ENCODE measurements at places on chromosomes 3 and 15.

- no peak for DNase-seq
These were observed 224.4 kb upstream of the STRIT1 start for GRCh38 chr3:155517903-155518302.

DNA sequence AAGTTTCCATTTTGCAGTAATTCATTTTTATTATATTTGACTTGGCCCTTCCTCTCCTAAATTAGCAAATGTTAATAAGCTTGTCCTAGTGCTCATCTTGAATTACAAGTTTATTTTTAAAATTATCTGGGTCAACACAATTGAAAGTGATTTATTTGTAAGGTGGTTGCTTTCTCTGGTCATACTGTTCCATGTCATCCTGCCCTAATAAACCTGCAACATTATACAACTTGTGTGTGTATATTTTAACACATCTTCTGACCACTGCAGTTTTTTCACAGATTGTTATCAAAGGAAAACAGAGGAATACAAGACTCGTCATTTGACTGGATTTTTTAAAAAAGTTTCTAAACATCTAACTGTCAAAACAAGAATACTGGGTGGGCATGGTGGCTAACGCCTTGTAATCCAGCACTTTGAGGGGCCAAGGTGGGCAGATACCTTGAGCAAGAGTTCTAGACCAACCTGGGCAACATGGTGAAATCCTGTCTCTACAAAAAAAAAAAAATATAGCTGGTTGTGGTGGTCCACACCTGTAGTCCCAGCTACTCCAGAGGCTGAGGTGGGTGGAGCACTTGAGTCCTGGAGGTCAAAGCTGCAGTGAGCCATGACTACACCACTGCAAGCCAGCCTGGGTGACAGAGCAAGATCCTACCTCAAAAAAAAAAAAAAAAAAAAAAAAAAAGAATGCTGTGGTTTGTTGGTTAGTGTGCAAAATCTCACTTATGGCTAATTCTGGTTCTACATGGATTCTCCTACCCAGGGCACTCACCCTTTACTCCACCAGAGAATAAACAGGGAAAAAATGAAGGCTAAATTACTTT, 5.0 kb upstream of the LRRFIP2 start:
- no peak for DNase-seq

DNA sequence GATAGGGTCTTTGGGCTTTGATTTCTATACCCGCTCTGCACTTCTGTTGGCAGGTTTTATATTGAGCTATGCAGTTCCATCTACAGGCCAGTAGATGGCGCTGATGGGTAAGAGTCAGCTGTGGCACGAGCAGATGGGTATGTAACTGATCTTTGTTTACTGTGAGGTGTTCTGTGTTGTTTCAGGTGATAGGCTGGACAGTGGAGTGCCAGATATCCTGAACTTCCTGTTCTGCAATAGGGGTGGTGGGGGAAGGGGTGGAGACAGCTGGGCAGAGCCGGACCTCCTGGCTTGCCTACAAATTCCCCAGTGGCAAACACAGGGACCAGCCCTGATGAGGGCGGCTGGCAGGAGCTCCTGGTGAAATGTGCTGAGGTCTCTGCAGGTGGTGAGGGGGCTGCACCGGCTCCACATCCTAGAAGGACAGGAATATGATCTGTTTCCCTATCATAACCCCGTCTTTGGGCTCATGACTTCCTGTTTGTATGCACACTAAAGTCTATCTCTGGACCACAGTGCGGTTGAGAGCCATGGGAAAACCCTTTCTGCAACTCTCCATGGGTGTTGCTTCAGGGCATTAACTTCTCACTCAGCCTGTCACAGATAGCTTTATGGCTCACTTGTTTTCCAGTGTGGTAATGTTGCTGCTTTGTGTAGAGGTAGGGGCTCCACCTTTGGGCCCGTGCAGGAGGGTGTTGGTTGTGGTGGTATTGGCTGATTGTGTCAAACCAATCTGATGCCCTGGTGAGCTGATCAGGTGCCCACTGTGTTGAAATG, 13.4 kb upstream of the FAM98B start:
- DNase-seq, result peak; percentile 12

DNA sequence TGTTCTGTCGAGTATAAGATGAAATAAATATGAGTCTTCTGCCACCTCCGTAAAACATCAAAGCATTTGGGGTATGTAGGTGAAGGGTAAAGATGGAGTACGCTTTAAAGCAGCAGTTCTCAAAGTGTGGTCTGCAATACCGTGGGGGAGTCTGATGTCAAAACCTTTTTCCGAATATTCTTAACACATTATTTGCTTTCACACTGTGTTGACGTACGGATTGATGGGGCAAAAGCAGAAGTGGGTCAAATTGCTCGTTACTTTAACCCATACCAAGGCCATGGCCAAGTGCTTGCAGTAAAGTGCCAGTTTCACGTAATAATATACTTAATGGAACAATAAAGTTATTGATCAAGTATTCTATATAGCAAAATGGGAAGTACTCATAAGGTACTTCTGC, 36.3 kb downstream of the PAK2 start:
- no peak for DNase-seq

DNA sequence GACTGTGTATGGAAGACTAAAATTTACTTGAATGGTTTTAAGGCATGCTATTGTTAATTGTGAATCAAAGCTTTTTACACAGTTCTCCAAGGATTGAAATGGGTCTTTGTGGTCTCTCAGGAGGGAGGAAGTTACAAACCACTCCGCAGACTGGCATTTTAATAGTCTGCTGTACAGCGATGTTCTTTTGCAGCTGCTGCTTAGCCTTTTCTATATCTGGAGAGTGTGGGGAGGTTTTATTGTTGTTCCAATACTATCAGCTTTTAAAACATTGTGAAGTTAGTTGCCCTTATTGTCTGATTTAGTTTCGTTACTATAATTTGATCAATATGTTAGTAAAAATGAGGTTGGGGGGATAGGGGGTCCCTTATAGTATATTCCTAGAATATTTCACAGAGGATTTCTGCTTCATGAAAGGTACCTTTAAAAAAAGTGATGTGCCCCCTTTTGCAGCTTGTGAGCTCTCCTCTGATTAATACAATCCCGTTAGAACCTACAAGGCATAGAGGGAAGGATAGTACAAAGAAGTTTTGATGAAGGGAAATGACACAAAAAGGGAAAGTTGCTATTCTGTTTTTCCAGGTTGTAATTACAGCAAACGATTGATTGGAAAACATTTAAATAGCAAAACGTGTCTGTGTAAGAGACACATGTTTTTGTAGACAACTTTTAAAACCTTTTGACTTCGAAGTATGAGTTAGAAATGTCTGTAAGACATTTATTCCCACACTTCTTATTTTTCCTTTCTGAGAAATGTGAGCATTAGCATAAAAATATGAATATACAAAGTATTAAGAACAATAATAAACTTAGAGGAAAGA, 158.3 kb upstream of the CGNL1 start:
- no peak for DNase-seq

DNA sequence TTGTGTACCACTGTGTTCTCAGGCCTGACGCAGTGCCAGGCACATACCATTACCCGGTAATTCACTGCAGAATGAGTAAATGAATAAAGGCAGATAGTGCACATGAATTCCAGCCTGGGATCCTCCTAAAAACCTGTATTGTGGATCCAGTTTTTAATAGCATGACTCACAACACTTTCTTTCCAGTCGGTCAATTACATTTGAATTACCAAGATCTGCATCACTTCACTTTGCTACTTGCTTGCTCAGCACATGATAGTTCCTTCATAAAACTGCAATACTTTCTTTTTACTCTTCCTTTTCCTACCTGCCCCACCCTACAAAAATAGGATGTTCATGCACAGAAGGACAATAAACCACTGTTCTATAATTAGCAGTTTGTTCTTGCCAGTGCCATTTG, 553.8 kb downstream of the MAGI1 start:
- DNase-seq, result no peak

- DNase-seq, result no peak
These were observed 84.7 kb upstream of the LMCD1 start for GRCh38 chr3:8416965-8417364.

GRCh38 chr3:53571264-53571663, 76.9 kb downstream of the CACNA1D start:
- no peak for DNase-seq

DNA sequence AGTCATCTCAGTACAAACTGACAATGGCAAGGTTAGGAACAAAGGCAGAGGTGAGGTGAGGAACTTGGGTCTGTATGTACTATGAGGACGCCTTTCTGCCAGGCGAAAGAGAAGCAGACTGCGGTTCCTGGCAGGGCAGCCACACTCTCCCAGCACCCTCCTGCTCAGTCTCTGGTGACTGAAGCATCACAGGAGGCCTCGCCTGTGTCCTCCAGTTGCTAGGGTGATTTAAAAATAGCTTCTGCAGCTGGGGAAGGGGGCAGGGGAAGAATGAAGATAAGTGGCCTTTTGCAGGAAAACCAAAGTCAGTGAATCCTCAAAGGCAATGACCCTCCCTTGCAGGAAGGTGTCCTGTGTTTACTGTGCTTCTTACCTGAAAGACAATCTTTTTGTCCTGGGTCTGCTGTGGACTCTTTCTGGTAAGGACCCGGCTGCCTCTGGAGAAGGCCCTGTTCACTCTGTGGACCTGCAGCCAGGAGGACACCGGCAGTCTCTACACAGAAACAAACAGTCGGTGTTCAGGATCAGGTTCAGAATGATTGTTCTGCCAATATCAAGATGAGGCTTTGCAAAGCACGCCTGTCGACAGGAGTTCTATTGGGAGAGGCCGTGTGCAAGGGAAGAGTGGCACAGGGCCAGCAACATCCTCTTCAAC, 65.7 kb upstream of the DGKG start:
- no peak for DNase-seq

DNA sequence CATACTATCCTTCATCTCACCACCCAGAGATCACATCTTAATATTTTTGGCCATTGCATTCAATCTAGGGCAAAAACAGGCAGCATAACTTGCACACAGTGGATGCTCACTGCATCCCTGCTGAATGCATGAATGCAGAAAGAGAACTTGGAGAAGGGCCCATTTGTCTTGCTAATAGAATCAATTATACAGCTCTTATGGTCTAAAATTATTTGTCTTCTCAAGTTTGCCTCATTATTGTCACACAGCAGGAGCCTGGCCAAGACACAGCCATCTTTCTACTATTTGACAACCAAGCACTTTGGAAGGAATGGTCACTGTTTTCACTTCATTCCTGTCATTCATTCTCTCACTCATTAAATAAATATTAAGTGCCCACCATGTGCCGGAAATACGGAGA, 1.2 kb upstream of the ARHGEF26 start:
- no peak for DNase-seq

DNA sequence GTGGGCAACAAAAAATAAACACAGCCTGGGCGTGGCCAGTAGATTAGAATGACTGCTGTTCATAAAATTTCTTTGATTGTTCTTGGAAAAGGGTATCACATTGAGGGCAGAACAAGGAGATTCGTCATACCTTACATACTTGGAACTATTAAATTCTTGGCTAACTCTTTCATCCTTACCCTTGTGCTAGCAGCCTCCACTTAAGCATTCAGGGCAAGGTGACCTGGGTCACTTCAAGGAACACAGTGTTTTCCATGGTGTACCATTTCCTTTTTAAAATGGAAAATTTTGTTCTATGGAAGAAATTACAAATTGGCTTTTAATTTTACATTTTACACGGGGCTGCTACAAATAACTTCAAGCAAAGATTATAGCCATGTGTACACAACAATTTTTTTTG, 60.8 kb downstream of the MINDY4B start:
- no peak for DNase-seq

DNA sequence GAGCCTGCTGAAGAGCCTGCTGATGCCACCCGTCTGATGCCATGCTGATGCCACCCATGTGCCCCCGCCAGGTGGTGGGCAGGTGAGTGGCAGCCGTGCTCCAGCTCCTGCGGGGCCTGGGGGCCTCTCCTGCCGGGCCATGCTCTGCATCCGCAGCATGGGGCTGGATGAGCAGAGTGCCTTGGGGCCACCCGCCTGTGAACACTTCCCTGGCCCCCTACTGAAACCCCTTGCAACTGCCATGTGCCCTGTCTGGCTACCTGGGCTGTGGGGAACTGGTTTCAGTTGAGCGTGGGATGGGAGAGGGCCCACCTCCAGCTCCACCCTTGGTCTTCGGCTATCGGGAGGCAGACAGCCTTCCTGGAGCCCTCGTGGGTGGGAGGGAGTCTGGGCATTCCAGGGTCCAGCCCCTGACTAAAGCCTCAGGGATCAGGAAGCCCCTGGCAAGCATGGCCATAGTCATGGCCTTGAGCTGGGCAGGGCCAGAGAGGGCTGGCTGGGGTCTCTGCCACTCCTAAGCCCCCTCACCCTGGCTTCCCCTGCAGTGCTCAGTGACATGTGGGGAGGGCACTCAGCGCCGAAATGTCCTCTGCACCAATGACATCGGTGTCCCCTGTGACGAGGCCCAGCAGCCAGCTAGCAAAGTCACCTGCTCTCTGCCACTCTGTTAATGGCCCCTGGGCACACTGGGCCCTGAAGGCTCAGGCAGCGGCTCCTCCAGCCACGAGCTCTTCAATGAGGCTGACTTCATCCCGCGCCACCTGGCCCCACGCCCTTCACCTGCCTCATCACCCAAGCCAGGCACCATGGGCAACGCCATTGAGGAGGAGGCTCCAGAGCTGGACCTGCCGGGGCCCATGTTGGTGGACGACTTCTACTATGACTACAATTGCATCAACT, 92.2 kb downstream of the TBC1D2B start:
- DNase-seq, result no peak

DNA sequence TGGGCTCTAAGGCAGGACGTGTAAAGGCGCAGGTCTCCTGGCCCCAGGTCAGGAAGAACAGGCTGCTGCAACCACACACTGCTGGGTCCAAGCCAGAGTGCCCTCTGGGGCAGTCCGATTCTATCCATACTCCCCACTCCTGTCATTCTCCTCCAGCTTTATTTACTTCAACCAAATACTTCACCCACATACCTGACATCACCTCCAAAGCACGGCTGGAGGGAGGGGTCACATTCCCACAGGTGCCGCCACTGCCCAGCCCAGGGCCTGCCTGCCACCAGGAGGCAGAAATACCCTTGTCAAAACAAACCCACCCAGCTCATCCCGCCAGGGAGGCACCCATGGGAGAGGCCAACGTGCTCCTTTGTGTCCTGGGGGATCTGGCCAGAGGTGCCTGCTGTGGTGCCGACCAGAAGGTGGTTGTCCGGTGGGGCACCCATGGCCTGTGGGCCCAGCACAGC, 100.4 kb downstream of the DAPK2 start:
- DNase-seq, result no peak

DNA sequence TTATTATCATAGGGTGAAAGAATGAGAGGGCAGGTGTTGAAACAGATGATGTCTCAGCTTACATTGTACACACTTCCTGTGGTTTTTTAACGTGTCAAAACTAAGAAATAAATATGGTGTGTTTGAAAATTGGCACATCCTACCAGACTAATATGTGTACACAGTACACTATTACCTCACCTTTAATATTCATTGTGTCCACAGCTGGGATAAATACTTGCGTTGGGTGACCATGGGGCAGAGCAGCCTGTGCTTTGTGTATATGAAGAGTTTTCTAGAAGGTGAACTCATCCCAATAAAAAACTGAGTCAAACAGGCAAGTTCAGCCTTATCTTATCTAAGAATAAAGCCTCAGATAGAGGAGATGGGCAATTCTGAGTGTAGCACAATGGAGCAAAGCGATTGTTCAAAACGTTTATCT, 17.3 kb downstream of the SUCNR1 start:
- no peak for DNase-seq

GRCh38 chr3:36305929-36306520, 74.3 kb upstream of the STAC start:
- no peak for DNase-seq

GRCh38 chr3:46085421-46086082, 58.3 kb upstream of the XCR1 start:
- DNase-seq, result no peak
